Mesangial cell (primary cell): ENCODE measurements at places on chromosomes 1 and 21. TPM values are rescaled to one million over a fixed set of nuclear protein-coding genes. Genes with fewer than 3 reads are reported as not detected.

GBP2 gene
- 0.49 and 3.5 TPM in 2 replicates for total RNA-seq

PPFIA4 gene
- 0.38 and 0.98 TPM in 2 replicates for total RNA-seq

RAB42 gene
- total RNA-seq: 4.6 and 5.2 TPM in 2 replicates

EFCAB14 gene
- 34.2 and 55.8 TPM in 2 replicates for total RNA-seq

TFF2 gene
- total RNA-seq: not detected in 2 replicates

WNT9A gene
- total RNA-seq: 0.65 and 4.3 TPM in 2 replicates

CIART gene
- 0.81 and 4.9 TPM in 2 replicates for total RNA-seq

GPR3 gene
- total RNA-seq: 1.6 and 2.4 TPM in 2 replicates

IGSF5 gene
- 0.33 and 0.89 TPM in 2 replicates for total RNA-seq

KIAA0040 gene
- total RNA-seq: 2.0 and 3.9 TPM in 2 replicates

ITLN1 gene
- total RNA-seq: not detected in 2 replicates

BTBD19 gene
- 3.4 and 13.3 TPM in 2 replicates for total RNA-seq

SDHC gene
- 37.8 and 73.1 TPM in 2 replicates for total RNA-seq

PAPPA2 gene
- total RNA-seq: 0.16 and 0.89 TPM in 2 replicates

OR6N1 gene
- not detected in 2 replicates for total RNA-seq

XCL1 gene
- not detected in 2 replicates for total RNA-seq

PTP4A2 gene
- total RNA-seq: 62.2 and 112 TPM in 2 replicates

TMEM35B gene
- total RNA-seq: 24.6 and 26.5 TPM in 2 replicates

FAM151A gene
- not detected in 2 replicates for total RNA-seq

RGSL1 gene
- not detected in 2 replicates for total RNA-seq

GUCA2A gene
- total RNA-seq: not detected in 2 replicates

FAM72B gene
- total RNA-seq: 1.6 and 4.1 TPM in 2 replicates

OR10Z1 gene
- not detected in 2 replicates for total RNA-seq

UQCRHL gene
- total RNA-seq: 0.51 and 0.65 TPM in 2 replicates

TTC22 gene
- total RNA-seq: under 0.01 and 0.76 TPM in 2 replicates

CBS gene
- total RNA-seq: 38.5 and 47.1 TPM in 2 replicates

THEM5 gene
- not detected in 2 replicates for total RNA-seq

PRKAA2 gene
- total RNA-seq: 2.4 and 3.4 TPM in 2 replicates

SLC27A3 gene
- total RNA-seq: 7.3 and 24.0 TPM in 2 replicates

PRAMEF26 gene
- not detected in 2 replicates for total RNA-seq

AADACL3 gene
- not detected in 2 replicates for total RNA-seq

AURKAIP1 gene
- 157 and 250 TPM in 2 replicates for total RNA-seq

PHACTR4 gene
- total RNA-seq: 20.5 and 20.9 TPM in 2 replicates

CENPF gene
- total RNA-seq: 2.5 and 62.2 TPM in 2 replicates

TRIM17 gene
- total RNA-seq: 0.16 and 0.89 TPM in 2 replicates

PANK4 gene
- 18.8 and 30.0 TPM in 2 replicates for total RNA-seq

PLA2G2D gene
- not detected in 2 replicates for total RNA-seq
